ENCODE measurements at places on chromosomes 5 and 9.

- DNase-seq, result no peak
Observed at GRCh38 chr9:101968392-101968791, 229.9 kb upstream of the GRIN3A start.

DNA sequence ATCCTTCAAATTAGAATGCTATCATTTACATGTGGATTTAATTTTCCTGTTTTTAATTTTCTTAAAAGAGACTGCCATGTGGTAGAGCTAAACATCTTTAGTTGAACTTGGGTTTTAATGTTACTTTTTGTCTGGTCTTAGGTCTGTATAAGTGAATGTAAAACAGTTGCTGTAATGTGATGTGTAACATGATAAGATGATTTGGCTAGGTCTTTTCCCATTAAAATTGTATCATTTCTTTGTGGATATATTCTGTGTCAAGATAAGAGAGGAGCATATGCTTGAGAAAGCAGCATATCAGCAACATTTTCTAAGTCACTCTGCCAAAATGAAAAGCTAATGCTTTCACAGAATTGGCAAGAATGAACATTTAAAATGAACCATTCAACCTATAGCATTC, 18.5 kb downstream of the TMEM167A start:
- DNase-seq, result no peak

DNA sequence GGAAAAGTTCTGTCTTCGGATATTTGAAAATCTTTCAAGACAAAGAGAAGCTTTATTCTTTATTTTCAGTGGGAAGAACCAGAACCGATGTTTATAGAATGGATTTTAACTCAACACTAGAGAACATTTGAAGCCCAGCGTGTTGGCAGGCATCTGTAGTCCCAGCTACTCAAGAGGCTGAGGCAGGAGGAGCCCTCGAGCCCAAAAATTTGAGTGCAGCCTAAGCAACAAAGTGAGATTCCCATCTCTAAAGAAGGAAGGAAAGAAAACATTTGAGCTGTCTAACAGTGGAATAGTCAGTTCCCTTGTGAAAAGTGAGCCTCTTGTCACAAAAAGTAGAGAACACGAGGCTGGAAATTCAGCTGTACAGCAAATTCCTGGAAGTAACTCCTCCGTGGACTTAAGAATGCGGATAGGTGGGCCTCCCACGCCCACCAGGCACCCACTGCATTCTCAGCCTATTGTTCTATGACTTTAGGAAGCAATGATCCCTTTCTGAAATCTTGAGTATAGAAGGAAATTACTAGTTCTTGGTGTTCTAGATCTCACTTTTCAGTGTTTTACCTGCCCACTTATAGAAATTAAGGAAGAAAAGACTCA, 2.3 kb upstream of the PTPDC1 start:
- DNase-seq, result no peak

DNA sequence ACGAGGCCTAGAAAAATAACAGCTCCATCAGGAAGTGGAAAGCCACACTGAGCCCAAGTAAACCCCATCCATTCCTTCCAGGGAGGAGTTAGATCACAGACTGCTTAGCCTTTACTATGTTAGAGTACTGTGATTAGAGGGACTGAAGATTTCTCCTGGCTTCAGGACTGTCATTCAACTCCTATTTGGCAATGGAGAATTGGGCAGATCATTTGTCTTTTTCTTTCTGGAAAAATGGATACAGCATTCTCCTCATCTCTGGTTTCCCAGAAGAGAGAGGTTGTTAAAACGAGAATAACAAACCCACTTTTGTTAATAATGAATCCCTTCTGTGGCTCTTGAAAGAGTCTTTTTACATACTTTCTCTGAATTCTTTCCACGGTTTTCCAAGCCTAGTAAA, 150.4 kb downstream of the GABRB2 start:
- DNase-seq, result no peak

- no peak for DNase-seq
Observed at GRCh38 chr5:179138568-179138925, 78.4 kb downstream of the ZNF354C start.

DNA sequence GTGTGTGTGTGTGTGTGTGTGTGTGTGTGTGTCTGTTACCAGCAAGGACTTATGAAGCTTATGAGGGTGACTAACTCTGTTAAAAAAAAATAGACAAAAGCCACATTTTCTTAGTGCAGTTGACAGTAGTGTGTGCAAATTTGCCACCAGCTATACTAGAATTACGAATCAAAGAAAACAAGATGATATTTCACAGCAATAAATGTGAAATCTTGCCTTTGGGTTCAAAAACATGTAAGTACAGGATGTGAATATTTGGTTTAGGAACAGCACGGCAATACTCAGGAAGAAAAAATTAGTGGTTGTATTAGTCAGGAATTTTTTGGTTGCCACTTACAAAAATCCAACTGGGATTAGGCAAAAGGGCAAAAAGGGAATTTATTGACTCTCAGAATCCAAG, 117.4 kb downstream of the NPR3 start:
- no peak for DNase-seq

- DNase-seq, result no peak
Observed at GRCh38 chr5:172957458-172957857, 1.8 kb upstream of the RPL26L1 start.

- DNase-seq, result no peak
Observed at GRCh38 chr9:129481810-129482511, 138.9 kb downstream of the C9orf50 start.

GRCh38 chr5:133957591-133957990, 10.8 kb downstream of the C5orf15 start:
- DNase-seq, result no peak

DNA sequence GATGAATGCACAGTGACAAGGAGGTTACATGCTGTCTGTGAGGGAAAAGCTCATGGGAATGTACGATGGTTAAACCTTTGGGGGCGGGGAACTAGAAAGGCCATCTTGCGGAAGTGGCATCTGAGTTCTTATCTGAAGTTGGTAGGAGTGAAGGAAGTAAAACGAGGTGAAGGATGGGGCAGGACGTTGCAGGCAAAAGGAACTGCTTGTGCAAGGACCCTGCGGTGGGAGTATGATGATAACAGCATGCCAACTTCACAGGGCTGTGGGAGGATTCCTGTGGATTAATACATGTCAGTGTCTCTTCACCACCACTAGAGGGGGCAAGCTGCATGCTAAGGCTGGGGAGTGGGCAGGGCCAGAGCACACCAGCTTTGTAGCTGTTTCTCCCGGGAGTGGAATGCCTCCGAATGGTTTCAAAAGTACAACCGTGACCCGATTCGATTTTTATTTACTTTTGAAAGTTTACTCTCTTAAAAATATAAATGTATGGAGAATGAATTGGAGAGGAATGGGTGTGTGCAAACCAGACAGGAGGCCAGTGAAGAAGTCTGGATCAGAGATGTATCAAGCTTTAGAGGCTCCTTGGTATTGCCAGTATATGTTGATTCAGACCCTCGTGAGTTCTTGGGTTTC, 62.5 kb downstream of the CYFIP2 start:
- peak; percentile 29 for DNase-seq

- DNase-seq, result no peak
Observed at GRCh38 chr9:35743452-35743851, 5.6 kb downstream of the GBA2 start.

DNA sequence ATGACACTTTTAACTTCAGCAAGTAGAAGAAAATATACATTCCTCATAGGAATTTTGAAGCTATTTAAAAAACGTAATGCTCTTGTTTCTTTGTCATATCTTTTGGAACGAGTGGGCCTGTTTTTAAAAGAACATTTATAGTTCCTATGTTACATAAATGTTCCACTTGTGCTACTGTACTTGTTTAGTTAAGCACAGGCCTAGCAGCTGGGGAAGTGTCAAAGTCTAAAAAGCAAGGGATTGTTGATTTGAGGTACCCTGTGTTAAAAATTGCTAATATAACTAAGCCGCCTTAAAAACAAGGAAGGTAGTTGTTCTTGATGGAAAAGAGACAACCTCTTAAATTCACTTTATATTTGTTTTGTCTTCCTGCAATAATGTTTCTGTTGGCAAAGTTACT, 27.2 kb upstream of the ELL2 start:
- no peak for DNase-seq

GRCh38 chr9:134390947-134391318, 64.7 kb downstream of the RXRA start:
- DNase-seq, result no peak

GRCh38 chr9:5436441-5436840, 1.3 kb downstream of the PLGRKT start:
- no peak for DNase-seq

DNA sequence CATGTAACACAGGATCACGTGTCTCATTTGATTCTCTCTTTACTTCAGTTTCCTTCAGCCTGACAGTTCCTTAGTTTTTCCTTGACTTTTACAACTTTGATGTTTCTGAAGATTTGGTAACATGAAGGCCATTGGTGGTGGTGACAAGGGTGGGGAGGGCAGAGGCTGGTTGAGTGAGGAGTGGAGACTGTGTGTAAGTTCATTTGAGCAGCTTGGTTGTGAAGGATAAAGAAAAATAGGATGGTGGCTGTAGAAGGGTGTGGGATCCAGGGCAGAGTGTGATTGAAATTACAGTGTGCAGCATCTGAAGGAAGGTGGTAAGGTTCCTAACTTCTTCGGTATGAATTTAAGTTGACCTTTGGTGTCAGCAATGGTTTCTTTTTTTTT, 20.4 kb downstream of the SUB1 start:
- DNase-seq, result no peak

DNA sequence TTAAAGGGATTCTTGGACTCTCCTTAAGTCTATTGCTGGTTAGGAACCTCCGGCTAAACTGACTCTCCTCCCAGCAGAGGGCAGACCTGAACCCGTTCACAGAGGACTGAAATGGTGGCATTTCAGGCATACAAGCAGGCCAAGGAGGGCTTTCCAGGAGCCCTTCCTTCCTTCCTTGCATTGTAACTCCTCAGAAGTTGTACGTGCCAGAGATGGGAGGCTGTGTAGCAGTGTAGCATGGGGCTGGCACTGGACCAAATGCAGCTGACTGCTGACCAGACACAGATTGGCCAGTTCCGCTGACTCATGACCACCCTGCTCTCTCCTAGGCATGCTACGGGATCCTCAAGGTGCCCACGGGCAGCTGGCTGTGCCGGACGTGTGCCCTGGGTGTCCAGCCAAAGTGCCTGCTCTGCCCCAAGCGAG, 36.4 kb downstream of the JADE2 start:
- no peak for DNase-seq

GRCh38 chr9:5644501-5644900, 15.6 kb downstream of the RIC1 start:
- DNase-seq, result no peak

DNA sequence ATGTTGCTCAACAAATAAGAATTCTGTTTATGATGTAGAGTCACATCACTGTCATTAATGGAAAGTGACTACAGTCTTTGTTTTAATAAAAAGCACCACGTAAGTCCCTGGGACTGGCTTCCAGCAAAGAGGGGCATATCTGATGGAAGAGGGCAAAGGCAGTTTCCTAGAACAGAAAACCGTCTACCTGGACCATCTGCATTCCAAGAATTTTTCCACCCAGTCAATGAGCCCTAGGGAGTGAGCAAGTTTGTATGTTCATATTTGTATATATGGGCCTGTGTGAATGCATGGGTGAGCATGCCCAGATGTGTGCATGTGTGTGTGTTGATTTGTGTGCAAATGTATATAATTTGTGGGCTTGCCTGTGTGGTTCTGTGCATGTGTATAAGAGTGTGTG, 156.8 kb upstream of the SEMA6A start:
- DNase-seq, result no peak

DNA sequence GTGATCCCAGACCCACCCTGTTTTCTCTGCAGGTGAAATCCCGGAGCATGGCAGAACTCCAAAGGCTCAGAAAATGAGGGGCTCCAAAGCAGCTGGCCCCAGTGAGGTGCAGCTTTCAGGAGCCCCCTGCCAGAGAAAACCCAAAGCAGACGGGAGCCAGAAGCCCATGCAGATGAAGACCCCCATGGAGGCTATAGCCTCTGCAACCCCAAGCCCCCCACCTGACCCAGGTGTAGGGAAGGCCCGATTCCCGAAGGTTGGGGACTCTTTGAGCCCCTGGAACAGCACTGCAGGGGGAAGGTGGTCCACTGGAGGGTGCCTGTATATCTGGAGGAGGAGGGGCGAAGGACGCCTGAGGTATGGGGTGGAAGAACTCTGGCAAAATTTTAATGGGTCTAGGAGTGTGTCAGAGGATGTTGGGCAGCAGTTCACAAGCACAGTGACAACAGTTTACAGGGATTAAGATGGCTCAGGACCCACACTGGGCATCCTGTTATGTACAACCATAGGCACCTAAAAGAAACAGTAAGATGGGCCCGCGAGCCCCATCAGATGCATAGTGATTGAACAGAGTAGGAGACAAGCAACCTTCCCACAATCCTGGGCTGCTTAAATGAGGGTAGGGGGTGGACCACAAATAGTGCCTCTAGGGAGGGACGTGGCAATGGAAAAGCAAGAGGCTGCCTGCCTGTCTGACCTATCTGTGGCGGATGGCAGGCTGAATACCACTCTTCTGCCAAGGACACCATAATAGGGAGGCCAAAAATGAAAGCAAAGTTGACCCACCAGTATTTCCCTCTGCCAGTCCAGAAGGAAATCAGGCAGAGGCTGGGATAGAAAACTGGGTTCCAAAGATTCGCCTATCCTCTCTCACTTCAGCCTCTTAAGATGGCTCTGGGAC, 16.4 kb upstream of the ANXA6 start:
- DNase-seq, result no peak

DNA sequence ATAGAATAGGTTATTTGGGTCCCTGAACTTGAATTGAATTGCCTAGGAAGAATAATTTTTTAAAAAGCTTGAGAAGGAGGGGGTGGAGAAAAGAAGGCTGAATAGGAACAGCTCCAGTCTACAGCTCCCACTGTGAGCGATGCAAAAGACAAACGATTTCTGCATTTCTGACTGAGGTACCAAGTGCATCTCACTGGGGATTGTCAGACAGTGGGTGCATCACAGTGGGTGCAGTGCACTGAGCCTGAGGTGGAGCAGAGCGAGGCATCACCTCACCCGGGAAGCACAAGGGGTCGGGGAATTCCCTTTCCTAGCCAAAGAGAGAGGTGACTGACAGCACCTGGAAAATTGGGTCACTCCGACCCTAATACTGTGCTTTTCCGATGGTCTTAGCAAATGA, 782.2 kb upstream of the RGMB start:
- no peak for DNase-seq

- DNase-seq, result no peak
Observed at GRCh38 chr5:111784491-111785181, 27.6 kb upstream of the NREP start.

DNA sequence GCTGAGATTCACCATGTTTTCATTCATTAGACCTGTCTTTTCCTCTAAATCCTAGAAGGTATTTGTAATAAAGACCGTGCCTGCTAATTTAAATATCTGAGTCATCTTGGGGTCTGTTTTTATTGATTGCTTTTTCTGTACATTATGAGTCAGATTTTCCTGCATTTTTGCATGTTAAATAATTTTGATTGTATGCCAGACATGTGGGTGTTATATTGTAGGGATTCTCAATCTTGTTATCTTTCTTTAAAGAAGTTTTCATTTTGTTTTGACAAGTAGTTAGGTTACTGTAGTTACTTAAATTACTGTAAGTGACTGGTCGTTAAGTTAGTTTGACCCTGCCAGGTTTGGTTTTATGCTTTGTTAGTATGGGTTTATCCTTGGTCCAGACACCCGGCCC, 35.1 kb downstream of the EXOSC2 start:
- no peak for DNase-seq

GRCh38 chr9:4832786-4833579, 40.2 kb downstream of the RCL1 start:
- no peak for DNase-seq

GRCh38 chr5:125525356-125525755, 778.9 kb upstream of the ZNF608 start:
- DNase-seq, result no peak

GRCh38 chr9:92882276-92882675, 4.4 kb upstream of the ZNF484 start:
- no peak for DNase-seq

- DNase-seq, result no peak
Observed at GRCh38 chr5:60959156-60959555, 14.2 kb downstream of the NDUFAF2 start.

GRCh38 chr9:38362852-38363588, 29.5 kb upstream of the ALDH1B1 start:
- no peak for DNase-seq
